Camera-type eye (tissue), 1 donor: ENCODE measurements at places on chromosomes 6 and 20. TPM values are rescaled to one million over a fixed set of nuclear protein-coding genes. Genes with fewer than 3 reads are reported as not detected.

PNISR gene
- 367 TPM for total RNA-seq

CNBD2 gene
- 8.4 TPM for total RNA-seq

SERPINB6 gene
- 87.5 TPM for total RNA-seq

HLA-DOB gene
- not detected for total RNA-seq

SNAP25 gene
- total RNA-seq: 162 TPM

SLC22A23 gene
- 27.3 TPM for total RNA-seq

COL21A1 gene
- total RNA-seq: 44.6 TPM

TULP1 gene
- 78.5 TPM for total RNA-seq

IL17A gene
- not detected for total RNA-seq

FIG4 gene
- total RNA-seq: 34.5 TPM

TUBB1 gene
- 3.7 TPM for total RNA-seq

PSMF1 gene
- 66.6 TPM for total RNA-seq

CRISP3 gene
- 0.22 TPM for total RNA-seq

DEFB132 gene
- not detected for total RNA-seq

TMEM200A gene
- 31.0 TPM for total RNA-seq

PSORS1C1 gene
- 0.22 TPM for total RNA-seq

PRKN gene
- 19.5 TPM for total RNA-seq

GNRH2 gene
- 1.3 TPM for total RNA-seq

ADGRG6 gene
- total RNA-seq: 23.6 TPM

C6orf132 gene
- 4.4 TPM for total RNA-seq

GSTA3 gene
- total RNA-seq: not detected

PI3 gene
- total RNA-seq: not detected

HNF4A gene
- 2.3 TPM for total RNA-seq

FAM229B gene
- total RNA-seq: 26.5 TPM

THBD gene
- 14.5 TPM for total RNA-seq

GPSM3 gene
- 1.8 TPM for total RNA-seq

ME1 gene
- 17.9 TPM for total RNA-seq

IL20RA gene
- total RNA-seq: 2.3 TPM

VIP gene
- 0.77 TPM for total RNA-seq
